Stimulated activated CD4-positive, alpha-beta T cell treated with anti-CD3 and anti-CD28 coated beads, Interleukin-1b, Interleukin-23, amount 100 ng/mL, for 1 hour (primary cell): ENCODE measurements at places on chromosomes 1 and 21.

DNA sequence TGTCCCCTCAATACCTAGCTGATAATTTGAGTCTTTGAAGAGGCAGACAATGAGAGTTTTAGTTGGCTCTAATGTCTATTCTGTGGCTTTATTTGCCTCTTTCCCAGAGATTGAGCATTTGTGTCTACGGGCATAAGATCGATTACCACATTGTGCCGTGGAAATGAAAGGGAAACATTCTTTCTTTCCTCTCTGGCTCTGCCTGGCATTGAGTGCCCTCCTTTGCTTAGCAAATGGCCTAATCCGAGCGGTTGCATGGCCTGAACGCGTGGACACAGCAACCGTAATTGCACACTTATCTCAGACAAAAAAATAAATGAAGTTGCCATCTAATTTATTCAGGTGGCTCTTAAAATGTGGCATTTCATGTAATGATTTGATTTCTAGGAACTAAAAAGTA is 247.9 kb downstream of the ADGRL2 start:
- no peak for DNase-seq

GRCh38 chr1:191348328-191348727 is 809.9 kb upstream of the RGS18 start:
- no peak for DNase-seq

- no peak for DNase-seq
Observed at GRCh38 chr1:84259376-84259775, 42.1 kb upstream of the SAMD13 start.

DNA sequence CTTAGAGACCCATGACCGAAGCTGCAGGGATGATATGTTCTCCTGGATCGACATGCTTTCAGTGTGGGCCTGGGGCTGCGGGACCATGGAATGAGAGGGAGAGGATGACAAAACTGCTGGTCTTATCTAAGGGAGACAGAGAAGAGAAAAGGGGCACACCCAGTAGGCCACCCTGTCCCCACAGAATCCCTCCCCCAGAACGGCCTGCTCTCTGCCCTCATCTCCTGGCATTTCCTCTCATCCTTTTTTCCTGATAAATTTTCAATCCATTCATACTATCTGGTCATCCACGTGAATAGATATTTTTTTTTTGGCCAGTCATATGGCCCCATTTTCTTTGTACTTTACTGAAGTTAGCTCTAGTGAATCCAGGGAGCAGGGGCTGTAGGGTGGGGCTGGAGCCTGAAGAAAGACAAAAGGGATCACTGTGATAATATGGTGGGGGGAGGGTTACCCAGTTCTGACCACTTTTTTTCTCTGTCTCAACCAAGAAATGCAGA is at the start of gene PKLR:
Gene PKLR (minus strand): TSS at position 97 of the 500 bp plus-strand sequence. CDS start 43 bp downstream, at position 54.
- no peak for DNase-seq

GRCh38 chr1:63701187-63701586 is 72.6 kb upstream of the ROR1 start:
- DNase-seq: no peak
